ENCODE measurements at places on chromosomes 16 and 17.
A peak's percentile ranks its signal among the peaks of the same experiment; 100 is the strongest.

DNA sequence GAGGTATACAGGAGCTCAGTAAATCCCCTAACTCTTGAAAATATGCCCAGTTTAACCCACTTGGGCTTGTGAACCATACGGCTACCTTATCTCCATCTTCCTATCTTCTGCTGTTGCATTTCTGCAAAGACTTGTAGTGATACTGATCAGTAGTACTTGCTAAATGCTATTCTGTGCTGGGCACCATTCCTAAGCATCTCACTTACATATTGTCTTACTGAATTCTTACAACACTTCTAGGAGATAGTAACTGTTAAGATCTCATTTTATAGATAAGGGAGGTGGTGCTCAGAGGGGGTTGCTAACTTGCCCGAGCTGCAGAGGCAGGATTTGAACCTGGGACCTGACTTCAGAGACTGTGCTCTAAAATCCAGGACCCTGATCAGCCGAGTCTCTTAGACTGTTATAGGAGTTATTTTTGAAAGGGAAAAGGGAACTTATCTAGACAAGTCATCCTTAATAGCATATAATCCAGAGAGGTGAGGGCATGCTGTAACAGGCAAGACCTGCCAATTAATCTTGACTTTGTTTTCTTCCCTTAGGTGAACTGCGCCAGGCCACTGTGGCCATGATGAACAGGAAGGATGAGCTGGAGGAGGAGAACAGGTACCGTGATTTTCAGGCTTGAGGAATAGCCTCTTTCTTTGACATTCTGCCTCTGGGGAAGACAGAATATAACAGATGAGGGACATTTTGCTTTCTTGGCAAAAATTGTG lies 149.7 kb downstream of the SNX29 start:
- no peak for DNase-seq

GRCh38 chr16:2042171-2042985 lies 5.3 kb downstream of the NTHL1 start:
- peak; percentile 73 for DNase-seq

- no peak for DNase-seq
Measured at GRCh38 chr16:23124315-23124714, 24.9 kb downstream of the USP31 start.

GRCh38 chr16:2428784-2429033 lies 538 bp upstream of the CCNF start:
- DNase-seq, result no peak

All from NCI-H1436 (cell line).